ENCODE measurements at places on chromosomes 1 and 21. TPM values are rescaled to one million over a fixed set of nuclear protein-coding genes. Genes with fewer than 3 reads are reported as not detected.

The EIF4G3 gene
- 33.6 TPM for polyA plus RNA-seq

The DPT gene
- polyA plus RNA-seq: not detected

The MMEL1 gene
- polyA plus RNA-seq: not detected

The LCE1B gene
- not detected for polyA plus RNA-seq

The AKR7A3 gene
- 0.97 TPM for polyA plus RNA-seq

The MTARC2 gene
- polyA plus RNA-seq: 16.3 TPM

The TEDDM1 gene
- polyA plus RNA-seq: not detected

The OR2T35 gene
- polyA plus RNA-seq: not detected

The SLC9C2 gene
- not detected for polyA plus RNA-seq

The HIVEP3 gene
- polyA plus RNA-seq: 2.0 TPM

The VWA1 gene
- polyA plus RNA-seq: not detected

The KCNA2 gene
- polyA plus RNA-seq: 0.39 TPM

The ACKR1 gene
- 0.04 TPM for polyA plus RNA-seq

The KIAA0040 gene
- polyA plus RNA-seq: 106 TPM

The FCMR gene
- polyA plus RNA-seq: 931 TPM

The DMRTA2 gene
- not detected for polyA plus RNA-seq

The HHIPL2 gene
- polyA plus RNA-seq: 0.62 TPM

The CD2 gene
- polyA plus RNA-seq: 0.52 TPM

The SLC27A3 gene
- polyA plus RNA-seq: 8.9 TPM

The SPRR1B gene
- not detected for polyA plus RNA-seq

The DCAF6 gene
- polyA plus RNA-seq: 23.0 TPM

The LCE2B gene
- polyA plus RNA-seq: not detected

The SMYD3 gene
- polyA plus RNA-seq: 13.0 TPM

The CYYR1 gene
- polyA plus RNA-seq: not detected

The SSX2IP gene
- polyA plus RNA-seq: 2.4 TPM

The TRIM63 gene
- 0.22 TPM for polyA plus RNA-seq

The PGM1 gene
- 4.2 TPM for polyA plus RNA-seq

The ATF6 gene
- polyA plus RNA-seq: 6.8 TPM

The FCAMR gene
- not detected for polyA plus RNA-seq

The GRIK3 gene
- polyA plus RNA-seq: 0.12 TPM

The DCDC2B gene
- polyA plus RNA-seq: not detected

The FTCD gene
- polyA plus RNA-seq: 1.1 TPM

The IRF6 gene
- 0.46 TPM for polyA plus RNA-seq

The UBE4B gene
- 26.7 TPM for polyA plus RNA-seq

The RAD54L gene
- 0.57 TPM for polyA plus RNA-seq

The FAM72C gene
- 0.27 TPM for polyA plus RNA-seq

The SMIM1 gene
- polyA plus RNA-seq: 2.2 TPM

The FCGR2B gene
- polyA plus RNA-seq: 282 TPM

The OBSCN gene
- polyA plus RNA-seq: 10.0 TPM

The TEX50 gene
- polyA plus RNA-seq: not detected

The ZNF697 gene
- not detected for polyA plus RNA-seq

The PIK3C2B gene
- polyA plus RNA-seq: 137 TPM

The PRAMEF8 gene
- not detected for polyA plus RNA-seq

The JTB gene
- 144 TPM for polyA plus RNA-seq

The PTGER3 gene
- polyA plus RNA-seq: 0.03 TPM

The FAM167B gene
- polyA plus RNA-seq: 1.8 TPM

The NUDT17 gene
- 7.7 TPM for polyA plus RNA-seq

Data from B cell (primary cell).